ENCODE measurements at places on chromosomes 16 and 17.
A peak's percentile ranks its signal among the peaks of the same experiment; 100 is the strongest.

DNA sequence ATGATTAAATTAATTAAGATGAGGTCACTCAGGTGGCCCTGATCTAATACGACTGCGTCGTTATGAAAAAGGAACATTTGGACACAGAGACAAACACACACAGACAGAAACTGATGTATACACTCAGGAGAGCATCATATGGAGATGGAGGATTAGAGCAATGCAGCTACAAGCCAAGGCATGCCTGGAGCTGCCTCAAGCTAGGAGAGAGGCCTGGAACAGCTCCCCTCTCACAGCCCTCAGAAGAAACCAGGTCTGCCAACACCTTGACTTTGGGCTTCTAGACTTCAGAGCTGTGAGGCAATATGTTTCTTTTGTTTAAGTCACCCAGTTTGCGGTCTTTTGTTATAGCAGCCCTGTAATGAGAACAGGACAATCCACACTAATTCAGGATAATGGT is 318.9 kb downstream of the HS3ST3B1 start:
- no peak for DNase-seq

DNA sequence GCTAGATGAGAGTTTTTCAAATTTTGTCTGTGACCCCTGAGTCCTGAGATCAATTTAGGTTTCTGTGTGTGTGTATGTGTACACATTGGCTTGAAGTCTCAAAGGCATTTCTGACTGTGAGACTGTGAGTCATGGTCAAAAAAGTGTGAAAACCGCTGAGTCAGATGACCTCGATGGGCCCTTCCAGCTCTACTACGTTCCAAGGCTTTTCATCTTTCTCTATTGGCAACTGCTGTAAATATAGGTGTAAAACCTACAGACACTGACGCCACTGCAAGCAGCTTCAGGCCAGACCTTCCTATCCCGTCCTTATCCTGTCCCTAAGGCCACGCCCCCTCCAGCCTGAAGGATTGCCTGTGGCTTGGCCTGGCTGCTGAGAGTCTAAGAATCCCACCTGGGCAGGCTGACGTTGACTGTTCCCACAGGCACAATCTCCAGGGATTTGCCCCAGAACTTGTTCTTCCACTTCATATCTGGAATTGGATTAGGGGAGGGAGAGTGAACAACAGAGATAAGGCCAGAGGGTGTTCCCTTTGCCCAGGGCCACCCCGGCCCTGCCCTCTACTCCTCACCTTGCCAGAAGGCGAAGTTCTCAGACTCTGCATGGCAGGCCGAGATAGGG is 11.3 kb downstream of the OSBPL7 start:
- DNase-seq = no peak

GRCh38 chr17:30376621-30377452 is 1.9 kb upstream of the CPD start:
- DNase-seq = no peak

- DNase-seq = no peak
Observed at GRCh38 chr16:52366983-52367382, 180.0 kb downstream of the TOX3 start.

DNA sequence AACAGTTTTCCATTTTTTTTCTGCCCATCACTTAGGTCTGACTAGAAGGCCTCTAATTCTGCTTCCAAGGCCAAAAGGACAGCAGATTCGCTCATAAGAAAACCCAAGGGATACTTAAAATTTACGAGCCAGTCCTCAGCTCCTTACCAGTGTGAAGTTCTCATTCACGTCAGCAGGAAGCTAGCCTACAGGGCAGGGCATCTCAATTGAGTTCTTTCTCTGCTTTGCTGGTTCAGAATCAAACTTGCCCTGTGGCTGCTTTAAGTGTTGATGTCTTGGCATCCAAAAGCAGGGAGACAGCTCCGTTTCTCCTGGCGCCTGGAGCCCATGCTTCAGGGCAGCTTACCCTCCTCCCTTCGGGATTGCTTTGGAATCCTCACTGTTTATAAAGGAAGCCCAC is 136.0 kb downstream of the ANKFN1 start:
- DNase-seq = no peak

DNA sequence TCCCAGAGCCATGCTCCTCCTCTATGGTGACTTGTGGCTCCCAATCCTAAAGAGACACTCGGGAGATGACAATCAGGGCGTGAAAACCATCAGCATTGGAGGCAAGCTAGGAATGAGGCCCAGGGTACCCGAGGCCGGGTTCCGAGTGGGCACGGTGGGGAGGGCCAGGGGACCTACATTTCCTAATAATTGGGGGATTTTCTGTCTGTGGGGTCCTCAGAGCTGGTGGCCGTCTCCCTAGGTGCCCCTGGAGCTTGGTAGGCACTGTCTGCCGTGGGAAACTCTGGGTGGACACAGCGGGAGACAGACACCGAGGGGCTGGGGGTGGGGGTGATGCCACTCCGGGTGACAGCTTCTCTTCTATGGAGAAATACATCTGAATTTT is 312.5 kb upstream of the TNRC6C start:
- DNase-seq = no peak

DNA sequence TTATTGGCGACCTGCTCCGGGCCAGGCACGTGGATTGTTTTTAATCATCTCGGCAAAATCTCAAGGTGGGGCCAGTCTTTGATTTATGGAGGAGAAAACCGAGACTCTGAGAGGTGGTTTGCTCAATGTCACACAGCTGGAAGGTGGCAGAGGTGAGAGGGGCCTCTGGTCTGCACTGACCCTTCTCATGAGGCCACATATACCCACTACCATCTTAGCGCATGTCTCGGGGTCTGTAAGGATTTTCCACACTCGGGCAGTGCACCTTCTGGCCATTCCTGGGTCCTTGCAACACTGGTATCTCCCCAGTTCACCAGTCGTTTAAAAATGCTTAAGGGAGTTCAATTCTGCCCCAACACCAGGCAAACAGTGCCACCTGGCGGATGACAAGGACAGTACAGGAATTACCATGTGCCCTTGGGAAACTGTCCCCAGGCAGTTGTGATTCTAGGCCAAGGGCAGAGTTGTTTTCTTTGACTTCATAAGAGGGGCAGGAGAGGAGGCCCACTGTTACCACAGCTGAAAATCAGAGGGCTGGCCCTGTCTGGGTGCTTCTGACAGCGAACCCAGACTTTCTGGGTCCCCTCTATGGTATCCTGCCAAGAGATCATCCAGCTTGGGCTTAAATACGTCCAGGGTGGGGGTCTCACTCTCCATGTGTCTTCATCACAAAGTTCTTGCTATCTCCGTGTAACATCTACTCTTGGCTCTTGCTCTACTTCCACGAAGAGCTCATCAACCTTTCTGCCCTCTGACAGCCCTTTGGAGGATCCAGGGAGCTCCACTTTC is 39.4 kb upstream of the RAI1 start:
- peak; percentile 34 for DNase-seq

DNA sequence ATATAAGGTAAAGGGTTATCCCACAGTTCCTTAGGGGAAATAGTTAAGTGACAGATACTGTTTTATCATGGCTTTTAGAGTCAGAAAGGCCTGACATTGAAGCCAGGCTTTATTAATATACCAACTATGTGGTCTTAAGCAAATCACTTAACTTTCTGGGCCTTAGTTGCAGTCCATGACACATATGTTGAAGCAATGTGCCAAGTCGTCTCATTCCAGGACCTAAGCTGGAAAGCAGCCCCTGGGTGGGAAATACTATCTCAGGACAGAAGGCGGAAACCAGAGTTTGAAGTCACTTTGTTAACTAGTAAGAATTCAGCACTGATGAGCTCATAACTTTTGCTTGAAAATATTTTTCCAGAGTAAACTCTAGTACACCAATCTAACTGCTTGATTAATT is 80.0 kb downstream of the USP32 start:
- DNase-seq = no peak

- no peak for DNase-seq
Observed at GRCh38 chr17:72294487-72294893, 173.7 kb downstream of the SOX9 start.

- DNase-seq = no peak
Observed at GRCh38 chr17:59899099-59899498, 6.2 kb downstream of the RPS6KB1 start.

- DNase-seq = no peak
Observed at GRCh38 chr17:63494300-63494928, 17.6 kb downstream of the ACE start.

DNA sequence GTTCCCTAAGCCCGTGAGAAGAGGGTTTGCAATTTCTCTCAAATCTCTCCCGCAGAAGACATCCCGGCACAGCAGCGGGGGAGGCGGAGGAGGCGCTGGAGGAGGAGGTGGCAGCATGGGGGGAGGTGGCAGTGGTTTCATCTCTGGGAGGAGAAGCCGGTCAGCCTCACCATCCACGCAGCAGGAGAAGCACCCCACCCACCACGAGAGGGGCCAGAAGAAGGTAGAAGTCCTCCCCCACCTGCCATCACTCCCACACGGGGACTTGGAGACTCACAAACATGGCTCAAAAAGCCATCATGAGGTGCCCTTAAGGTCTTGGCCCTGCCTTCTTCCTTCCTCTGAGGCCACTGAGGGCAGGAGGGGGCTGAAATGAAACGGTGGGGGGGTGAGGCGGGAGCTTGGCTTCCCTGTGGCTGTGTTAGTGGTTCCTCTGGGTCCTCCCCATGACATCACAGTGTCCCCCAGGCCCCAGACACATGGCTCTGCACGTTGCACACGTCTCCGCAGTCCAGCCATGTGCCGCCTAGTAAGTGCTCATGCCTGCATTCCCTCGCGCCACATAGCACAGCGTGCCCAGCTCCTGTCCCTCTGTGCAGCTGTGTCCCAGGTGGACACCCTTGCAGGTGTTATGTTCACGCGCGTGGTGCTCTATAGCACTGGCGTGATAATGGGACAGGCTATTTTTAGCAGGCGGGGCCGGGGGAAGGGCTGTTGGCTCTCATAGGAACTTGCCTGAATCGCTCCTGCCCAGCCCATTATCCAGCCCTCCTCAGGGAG is 6.9 kb downstream of the MLLT6 start:
- DNase-seq = no peak

GRCh38 chr17:43992641-43993040 is 11.8 kb upstream of the NAGS start:
- no peak for DNase-seq

- DNase-seq = no peak
Observed at GRCh38 chr16:13999071-13999894, 71.8 kb upstream of the MRTFB start.

DNA sequence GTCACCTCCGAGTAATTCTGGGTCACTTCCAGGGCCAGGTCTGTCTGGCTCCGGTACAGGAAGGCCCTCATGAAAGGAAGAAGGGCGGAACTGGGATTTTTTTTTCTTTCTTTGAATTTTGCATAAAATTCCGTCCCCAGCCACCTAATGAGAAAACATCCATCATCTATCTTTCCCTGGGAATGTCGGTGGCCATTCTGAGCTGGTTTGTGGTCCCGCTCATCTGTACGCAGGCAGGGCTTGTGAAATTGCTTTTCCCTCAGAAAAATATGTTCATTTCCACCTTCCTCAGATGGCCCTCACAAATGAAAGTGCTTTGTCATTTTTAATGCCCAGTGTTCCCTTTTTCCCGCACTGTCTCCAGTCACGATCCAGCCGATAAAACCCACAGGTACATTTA is 353.0 kb upstream of the ZFHX3 start:
- no peak for DNase-seq

- DNase-seq = no peak
Observed at GRCh38 chr17:45393411-45393810, 39.3 kb downstream of the ARHGAP27 start.

DNA sequence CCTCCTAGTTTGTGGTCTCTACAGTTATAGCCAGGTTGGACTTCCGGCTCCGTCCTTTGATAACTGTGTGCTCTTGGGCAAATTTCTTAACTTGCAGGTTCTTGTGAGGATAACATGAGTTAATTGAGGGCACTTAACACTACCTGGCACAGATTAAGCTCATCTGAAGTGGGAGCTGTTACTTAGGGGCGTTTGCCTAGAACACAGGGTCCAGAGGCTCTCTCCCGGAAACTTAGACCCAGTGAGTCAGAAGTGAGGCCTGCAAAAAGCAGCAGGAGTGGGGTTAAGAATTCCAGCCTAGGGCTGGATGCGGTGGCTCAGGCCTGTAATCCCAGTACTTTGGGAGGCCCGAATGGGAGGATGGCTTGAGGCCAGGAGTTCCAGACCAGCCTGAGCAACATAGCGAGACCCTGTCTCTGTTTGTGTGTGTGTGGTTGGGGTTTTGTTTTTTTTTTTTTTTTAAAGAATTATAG is 1.4 kb downstream of the MVP start:
- DNase-seq = no peak

DNA sequence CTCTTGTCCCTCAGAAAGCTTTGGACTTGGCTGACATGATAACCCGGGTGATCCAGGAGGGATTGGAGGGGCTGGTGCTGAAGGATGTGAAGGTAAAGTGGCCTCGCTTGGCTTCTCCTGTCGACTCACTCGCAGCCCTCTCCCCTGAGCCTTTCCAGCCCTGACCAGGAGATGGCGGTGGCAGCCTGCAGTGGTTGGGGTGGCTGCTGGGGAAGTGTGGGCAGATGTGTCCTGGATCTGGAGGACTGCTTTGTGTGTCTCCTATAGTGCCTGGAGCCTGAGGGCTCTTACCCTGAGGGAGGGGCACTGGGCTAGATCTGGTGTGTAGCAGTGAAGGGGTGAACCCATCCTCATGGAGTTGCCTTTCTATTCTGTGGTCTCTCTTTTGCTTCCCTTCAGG is 17.9 kb downstream of the LIG3 start:
- peak; percentile 51 for DNase-seq

GRCh38 chr17:38628441-38628840 is 22.7 kb upstream of the SRCIN1 start:
- no peak for DNase-seq

DNA sequence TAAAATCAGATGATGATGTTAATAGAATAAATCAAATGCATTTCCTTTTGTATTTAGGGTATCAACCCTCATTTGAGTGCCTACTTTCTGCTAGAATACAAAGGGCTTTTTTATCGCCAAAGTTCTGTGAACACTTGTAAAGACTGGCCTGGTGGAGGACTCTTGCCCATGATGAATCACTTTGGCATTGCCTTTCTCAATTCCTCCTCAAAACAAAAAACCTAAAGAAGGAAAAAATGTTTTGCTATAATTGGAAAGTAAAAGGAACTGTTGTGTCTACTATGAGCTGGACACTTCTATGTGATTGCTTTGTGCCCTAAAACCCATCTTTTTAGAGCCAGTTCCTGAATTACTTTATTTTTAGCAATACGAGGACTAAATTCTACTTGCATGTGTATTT is 13.0 kb upstream of the DHRS11 start:
- no peak for DNase-seq

DNA sequence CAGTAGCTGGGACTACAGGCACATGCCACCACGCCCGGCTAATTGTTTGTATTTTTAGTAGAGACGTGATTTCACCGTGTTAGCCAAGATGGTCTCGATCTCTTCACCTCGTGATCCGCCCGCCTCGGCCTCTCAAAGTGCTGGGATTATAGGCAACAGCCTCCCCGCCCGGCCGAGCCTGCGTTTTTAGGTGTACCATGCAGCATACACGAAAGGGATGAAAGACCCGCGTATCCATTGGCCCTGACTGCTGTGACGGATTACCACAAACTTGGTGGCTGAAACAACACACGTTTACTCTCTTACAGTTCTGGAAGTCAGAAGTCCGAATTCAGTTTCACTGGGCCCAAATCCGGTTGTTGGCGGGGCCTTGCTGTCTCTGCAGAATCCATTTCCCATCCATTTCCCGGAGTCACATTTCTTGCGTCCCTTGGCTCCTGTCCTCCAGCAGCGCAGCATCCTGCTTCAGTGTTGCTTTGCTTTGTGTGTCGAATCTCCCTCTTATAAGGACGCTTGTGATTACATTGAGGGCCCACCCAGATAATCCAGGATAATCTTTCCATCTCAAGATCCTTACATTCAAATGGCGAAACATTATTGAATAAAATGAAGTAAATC is 8.3 kb upstream of the GUCY2D start:
- no peak for DNase-seq

- no peak for DNase-seq
Observed at GRCh38 chr16:84068783-84069462, 26.3 kb upstream of the SLC38A8 start.

GRCh38 chr17:47305302-47305923 is 18.3 kb upstream of the EFCAB13 start:
- DNase-seq = no peak
